Activated T-cell treated with anti-CD3 and anti-CD28 coated beads, Interleukin-2, amount 50 U/mL, for 4 hours (primary cell): ENCODE measurements at places on chromosomes 2 and 18. TPM values are rescaled to one million over a fixed set of nuclear protein-coding genes. Genes with fewer than 3 reads are reported as not detected.

The CTAGE1 gene
- not detected for total RNA-seq

The TGFA gene
- 0.33 TPM for total RNA-seq

The KCNK3 gene
- 0.08 TPM for total RNA-seq

The SERPINB4 gene
- total RNA-seq = not detected

The HOXD10 gene
- not detected for total RNA-seq

The COL4A4 gene
- not detected for total RNA-seq

The DTNA gene
- 0.18 TPM for total RNA-seq

The RNF125 gene
- 29.3 TPM for total RNA-seq

The RPS27A gene
- 1,473 TPM for total RNA-seq
